NCI-H748 treated with DMSO at 0.1 percent for 48 hours (cell line): ENCODE measurements at places on chromosomes 6 and 20.

GRCh38 chr6:89518352-89519055, 85.6 kb downstream of the ANKRD6 start:
- DNase-seq: no peak

DNA sequence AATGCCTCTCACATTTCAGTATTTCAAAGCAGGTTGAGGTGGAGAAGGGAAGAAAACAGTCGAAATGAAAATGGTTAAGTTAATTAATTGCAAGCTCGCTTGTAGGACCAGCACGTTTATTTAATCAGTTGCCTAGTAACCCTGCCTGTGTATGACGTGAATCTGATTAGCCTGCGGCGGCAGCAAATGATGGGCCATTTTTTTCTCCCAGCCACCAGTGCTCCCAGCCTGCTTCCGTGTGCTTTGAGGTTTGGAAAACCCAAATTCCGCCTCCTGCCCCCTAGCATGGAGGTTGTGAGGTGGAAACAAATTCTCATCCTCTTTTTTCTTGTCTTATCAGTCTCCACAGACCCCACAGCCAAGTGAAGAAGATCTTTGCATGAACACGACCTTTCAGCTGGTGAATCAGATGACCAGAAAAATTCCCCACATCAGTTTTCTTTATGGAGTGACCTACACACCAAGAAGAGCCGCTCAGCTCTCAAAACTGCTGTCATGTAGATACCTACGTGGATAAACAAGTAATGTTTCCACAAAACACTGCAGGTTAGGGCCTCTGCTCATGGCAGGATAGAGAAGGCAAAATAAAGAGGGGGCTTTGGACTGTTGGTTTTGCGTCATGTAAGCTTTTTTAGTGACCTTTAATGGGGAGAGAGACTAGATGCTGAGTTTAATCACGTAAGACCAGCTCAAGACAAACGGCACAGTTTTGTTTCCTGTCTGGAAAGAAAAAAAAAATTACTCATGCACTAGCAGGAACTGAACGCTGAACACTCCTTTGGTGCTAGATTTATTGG, 572.9 kb upstream of the NOX3 start:
- DNase-seq: peak; percentile 59

GRCh38 chr20:1894471-1894950, 696 bp upstream of the SIRPA start:
- DNase-seq: peak; percentile 72

- DNase-seq: no peak
Observed at GRCh38 chr20:61699495-61700374, 365.9 kb downstream of the TAF4 start.

- DNase-seq: no peak
Observed at GRCh38 chr20:22070610-22071058, 365.2 kb downstream of the PAX1 start.

GRCh38 chr20:45400346-45401031, 7.6 kb upstream of the DBNDD2 start:
- no peak for DNase-seq

DNA sequence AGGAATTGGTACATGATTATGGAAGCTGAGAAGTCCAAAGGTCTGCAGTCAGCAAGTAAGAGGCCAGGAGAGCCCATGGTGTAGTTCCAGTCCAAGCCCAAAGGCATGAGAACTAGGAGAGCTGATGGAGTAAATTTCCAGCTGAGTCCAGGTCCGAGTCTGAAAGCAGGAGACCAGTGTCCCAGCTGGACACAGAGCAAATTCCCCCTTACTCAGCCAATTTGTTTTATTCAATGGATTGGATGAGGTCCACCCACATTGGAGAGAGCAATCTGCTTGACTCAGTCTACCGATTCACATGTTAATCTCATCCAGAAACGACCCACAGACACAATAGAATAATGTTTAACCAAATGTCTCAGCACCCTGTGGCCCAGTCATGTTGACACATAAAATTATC, 14.9 kb downstream of the TMEM181 start:
- DNase-seq: no peak

GRCh38 chr6:25913741-25914140, 16.8 kb downstream of the SLC17A2 start:
- DNase-seq: no peak

DNA sequence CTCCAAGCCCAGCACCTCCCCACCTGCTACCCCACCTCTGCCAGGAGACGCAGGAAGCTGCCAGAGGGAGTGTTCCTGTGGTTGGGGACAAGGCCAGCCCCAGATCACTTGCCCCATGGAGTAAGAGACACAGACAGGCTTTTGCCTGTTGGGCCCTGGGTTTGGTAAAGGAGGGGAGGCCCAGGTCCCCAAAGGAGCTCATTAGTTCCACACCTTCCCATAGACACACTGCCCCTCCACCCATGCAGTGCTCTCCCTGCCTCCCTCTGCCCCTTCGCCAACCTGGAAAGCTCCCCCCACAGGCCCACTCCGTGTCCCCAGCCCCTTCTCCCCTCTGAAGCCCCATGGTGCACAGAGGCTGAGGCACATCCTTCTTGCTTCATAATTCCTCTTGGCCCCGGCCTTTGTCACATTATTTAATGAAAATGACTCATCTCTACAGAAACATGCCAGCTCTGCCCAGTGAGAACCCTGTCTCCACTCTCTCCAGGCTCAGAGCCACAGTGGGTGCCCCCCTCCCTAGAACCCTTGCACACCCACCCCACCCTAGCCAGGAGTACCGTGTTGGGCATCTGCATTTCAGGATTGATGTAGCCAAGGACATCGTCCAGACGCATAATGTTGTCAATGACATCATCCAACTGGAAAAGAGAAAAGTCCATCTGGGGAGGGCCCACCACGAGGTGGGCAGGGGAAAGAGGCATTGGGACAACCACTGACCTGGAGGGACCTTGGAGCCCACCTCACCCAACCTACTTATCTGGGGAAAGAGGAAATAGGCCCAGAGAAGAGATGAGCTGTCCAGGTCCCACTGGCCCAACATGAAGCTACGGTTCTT, 46.0 kb downstream of the TFEB start:
- DNase-seq: no peak

DNA sequence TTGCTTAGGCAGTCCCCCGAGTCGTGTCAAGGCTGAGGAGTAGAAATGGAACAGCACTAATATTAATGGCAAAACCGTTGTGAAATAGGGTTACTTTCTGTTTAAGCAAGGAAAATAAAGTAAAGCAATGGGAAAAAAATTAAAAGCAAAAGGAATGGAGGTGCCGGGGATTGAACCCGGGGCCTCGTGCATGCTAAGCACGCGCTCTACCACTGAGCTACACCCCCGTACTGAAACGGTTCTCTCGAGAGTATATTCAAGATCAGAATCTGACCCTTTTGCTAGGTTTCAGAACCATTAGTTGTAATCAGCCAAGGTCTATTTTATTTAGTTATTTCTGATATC, 85.5 kb downstream of the TRIM27 start:
- DNase-seq: peak; percentile 90

DNA sequence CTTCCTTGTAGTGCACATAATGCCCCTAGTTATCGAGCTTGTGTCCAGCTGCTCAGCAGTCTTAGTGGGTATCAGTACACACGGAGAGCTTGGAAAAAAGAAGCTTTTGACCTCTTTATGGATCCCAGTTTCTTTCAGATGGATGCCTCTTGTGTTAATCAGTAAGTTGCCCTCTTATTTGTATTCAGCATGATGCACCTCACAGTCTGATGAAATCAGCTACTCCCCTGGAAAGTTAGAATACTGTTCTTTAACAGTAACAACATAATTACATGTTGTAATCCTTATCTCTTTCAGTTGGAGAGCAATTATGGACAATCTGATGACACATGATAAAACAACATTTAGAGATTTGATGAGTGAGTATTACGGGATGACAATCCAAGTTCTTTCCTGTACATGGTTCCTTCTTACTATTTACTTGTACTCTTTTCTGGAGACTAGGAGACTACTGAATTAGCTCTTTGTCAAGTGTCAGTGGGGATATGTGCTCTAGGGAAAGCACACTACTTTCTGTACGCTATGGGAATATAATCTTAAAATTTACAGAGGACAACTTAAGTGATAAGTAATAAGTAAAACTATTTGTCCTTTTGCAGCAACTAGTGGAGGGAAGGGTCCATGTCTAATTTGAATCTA, 39.1 kb downstream of the PGM3 start:
- DNase-seq: peak; percentile 2

GRCh38 chr6:84422380-84422968, 195.0 kb upstream of the CEP162 start:
- DNase-seq: peak; percentile 53

DNA sequence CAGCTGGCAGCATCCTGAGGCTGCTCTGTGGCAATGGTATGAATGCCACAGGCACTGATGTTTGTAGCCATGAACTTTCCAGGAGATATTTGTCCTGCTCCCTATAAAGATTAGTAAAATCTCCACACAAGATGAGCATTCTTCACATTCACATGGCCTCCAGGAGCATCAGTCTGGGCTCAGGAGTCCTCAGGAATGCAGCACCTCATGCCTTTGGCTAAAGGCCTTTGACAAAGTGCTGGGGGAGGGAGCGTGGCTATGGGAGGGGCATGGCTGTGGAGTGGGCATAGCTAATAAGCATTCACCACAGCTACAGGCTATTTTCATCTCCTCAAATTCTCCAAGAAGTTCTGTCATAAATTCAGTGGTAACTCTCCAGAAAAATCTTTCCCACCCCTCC, 90.5 kb upstream of the LY86 start:
- DNase-seq: no peak
